ENCODE measurements at places on chromosomes 3 and 15.

DNA sequence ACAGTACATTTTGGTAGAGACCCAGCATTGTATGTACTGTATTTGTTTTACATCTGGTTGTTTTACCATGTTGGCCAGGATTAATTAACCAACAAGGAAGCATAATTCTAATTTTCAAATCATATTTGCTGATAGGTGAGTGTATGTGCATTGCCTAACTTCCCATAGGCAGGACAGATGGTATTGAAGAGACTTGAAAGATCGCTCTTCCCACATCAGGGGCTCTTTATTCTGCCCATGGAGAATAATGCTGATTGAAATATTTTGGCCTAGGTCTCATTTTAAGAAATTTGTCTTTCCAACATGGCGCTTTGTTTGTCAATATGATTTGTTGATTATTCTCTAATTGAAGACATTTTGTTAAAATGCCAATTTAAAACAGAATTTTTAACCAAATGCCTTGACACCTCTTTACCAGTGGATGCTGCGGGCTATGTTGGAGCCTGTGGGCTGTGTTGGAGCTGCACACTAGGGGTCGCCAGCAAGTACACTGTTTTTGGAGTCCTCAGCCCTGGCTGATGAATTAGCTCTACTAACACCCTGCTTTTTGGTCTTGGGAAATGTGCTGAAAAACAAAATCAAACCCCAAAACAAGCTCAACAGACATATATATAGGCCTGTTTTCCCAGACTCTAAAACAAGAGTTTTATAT, 5.3 kb downstream of the P2RY12 start:
- no peak for DNase-seq

DNA sequence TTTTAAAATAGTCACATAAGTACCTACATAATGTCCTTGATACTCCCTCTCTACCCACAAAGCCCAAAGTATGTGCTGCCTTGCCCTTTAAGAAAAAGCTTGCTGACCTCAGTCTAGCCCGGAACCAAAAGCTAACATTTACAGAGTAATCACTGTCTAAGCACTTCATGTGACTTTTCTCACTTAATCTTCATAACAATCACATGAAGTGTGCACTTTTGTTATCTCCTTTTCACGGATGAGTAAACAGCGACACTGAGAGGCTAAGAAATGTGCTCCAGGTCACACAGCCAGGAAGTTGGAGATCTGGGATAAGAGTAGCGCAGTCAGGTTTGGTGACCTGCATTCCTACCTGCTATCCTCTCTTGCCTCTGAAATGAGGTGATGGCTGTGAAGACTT, 194.0 kb downstream of the ITPR1 start:
- DNase-seq, result no peak

DNA sequence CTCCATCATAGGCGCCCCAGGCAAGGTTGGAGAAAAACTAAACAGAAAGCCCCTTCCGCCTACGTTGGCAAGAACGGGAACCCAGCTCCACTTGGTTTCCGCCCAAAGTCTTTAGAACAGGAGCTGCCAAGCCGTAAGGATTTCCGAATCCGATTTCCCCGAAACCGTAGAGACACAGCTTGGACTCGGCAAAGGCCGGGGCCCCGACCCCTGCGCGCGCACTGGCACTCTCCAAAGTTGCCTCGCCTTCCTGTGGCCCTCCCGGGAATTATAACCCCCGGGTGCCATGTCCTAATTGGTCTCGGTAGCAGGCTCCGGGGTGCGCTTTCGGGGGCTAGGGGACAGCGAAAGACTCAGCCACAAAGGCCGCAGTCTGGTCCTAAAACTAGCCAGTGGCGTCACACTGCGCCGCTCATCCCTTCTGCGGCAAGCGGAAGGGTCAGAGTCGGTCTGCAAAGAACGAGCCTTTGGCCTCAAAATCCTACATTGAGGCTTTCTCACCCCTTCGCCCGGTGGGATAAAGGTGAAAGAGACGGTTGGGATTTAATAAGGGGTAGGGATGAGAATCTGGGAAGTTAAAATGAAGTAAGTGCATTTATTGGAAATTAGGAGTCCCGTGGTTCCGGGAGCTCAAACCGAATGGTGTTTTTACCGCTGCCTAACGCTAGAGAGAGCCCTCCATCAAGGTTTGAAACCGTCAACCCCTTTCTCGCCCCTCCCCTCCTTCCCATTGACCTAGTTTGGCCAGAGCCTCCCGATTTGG, 6.8 kb downstream of the BCL6 start:
- DNase-seq, result peak; percentile 62

- DNase-seq, result no peak
These were observed 15.7 kb downstream of the CIDEC start for GRCh38 chr3:9864200-9864927.

- no peak for DNase-seq
These were observed 12.4 kb downstream of the OTOL1 start for GRCh38 chr3:161508852-161509477.

GRCh38 chr3:188431553-188431952, 277.6 kb downstream of the LPP start:
- DNase-seq, result no peak

- DNase-seq, result no peak
These were observed 577.7 kb downstream of the MECOM start for GRCh38 chr3:169085827-169086226.

GRCh38 chr3:195542698-195543499, at the start of gene PPP1R2:
PPP1R2 (minus strand) TSS chr3:195543325; CDS start chr3:195543025, 300 bp downstream.
- peak; percentile 91 for DNase-seq

GRCh38 chr3:8657804-8658305, 13.3 kb upstream of the SSUH2 start:
- no peak for DNase-seq

GRCh38 chr3:48617559-48617958, 4.0 kb downstream of the TMEM89 start:
- no peak for DNase-seq

DNA sequence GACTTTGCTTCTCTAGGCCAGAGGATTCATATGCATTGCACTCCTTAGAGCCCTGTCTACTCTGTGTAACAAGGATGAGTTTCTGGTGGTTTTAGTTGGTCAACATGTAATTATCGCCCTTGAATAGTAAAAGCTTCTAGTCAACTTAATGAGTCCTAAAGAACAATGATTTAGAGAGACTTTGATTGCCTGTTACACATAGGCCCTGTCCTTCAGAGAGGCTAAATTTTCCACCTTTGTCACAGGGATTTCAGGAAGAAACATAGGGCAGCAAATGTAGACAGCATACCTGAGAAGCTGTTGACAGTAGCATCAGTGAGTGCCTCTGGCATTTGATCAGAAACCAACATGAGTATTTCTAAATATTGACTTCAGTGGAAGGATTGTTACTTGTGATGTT, 7.1 kb downstream of the BTLA start:
- DNase-seq, result no peak

DNA sequence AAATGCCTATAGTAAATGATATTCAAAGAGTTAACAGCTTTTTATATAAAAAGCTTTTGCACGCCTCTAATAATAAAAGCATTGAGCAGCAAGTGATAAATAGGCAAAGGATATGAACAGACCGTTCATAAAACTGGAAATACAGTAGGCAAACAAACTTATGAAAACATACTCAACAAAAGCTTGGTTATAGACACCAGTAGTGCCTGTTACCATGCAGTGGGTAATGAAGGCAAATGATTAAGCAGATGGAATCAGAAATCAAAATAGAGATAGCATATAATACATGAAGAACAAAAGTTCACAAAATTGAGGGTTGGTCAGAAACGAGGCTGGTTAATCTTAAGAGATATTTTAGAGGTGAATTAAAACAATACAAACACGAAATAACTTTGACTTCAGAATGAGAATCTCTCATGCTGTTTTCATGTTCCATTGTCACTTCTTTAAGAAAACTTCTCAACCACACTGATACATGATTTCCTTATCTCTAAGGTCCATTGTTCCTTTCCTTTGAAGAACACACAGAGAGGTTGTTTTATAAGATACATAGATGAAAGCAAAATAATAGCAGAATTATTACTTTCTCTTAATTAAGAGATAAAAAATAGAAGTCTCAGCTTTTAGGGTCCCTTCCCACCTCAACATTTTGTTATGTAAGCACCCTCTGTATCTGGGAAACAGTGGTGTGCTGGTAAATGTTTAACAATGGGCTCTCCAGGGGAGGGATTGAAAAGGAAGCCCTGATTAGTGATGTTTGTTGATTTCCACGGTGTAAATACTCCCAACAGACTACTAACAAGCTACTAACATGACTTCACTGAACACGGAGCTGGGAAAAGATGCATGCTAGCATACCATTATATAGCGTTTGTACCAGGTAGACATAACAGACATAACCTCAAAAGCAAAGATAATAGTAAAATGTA, 12.6 kb downstream of the RASGRP1 start:
- DNase-seq, result no peak

DNA sequence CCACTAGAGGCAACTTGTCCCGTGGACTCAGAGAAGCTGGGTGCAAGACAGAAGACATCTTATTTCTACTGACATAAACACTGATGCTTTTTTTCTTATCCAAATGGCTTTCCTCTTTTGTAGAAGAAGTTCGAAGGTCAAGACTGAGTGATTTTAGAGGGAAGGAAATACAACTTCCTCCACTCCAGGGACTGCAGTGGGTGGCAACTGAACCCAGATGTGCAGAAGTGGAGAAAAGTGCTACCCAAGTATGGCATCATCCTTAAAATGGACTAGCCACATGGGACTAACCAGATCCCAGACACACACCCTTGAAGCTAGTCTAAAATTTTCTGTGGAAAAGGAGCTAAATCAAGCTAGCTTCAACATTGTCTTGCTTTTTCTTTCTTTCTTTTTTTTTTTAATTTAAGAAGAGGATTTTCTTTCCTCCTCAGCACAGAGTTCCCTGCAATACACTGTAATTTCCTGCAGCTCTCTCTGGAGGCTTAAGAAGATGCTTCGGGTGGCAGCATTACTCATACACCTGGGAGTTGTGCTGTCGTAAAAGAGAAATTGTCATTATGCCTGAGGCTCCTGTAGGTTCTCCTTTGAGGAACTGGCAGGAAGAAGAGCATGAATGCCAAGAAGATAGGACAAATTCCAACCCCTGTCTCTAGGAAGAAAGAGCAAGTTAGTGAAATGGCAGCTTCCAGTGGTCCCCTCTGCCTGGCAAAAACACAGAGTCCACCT, 3.8 kb upstream of the FRMD4B start:
- no peak for DNase-seq

DNA sequence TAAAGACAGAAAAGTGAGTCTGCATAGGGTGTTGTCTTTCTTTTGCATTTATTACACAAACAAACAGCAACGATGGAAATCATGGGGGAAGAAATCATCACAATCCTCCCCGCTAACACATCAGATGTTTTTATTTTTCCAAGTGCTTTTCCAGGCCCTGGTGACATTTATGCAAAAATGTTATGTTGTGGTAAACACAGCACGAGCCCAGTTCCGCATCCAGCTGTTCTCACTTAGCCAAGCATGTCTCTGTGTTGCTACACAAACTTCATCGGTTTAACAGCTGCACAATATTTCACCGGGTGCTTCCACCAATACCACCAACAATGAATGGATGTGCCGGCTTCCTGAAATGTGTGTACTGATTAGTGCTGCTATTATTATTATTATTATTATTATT, 53.7 kb upstream of the ABHD17C start:
- no peak for DNase-seq

DNA sequence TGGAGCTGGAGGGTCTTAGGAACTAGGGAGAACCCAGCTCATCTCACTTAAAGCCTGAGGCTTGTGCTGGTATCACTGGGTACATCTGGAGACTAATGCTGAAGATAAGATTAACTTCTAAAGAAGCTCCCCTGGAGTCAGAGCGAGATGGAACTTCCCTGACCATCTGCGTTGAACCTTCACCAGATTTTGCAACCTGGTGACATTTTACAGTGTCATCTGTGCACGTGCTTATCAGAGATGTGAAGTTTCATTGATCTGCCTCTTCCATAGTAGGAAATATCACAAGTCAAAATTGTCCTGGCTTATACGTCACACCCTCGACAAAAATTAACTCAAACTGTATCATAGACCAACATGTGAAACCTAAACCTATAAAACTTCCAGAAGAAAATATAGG, 395.5 kb downstream of the SHQ1 start:
- no peak for DNase-seq

DNA sequence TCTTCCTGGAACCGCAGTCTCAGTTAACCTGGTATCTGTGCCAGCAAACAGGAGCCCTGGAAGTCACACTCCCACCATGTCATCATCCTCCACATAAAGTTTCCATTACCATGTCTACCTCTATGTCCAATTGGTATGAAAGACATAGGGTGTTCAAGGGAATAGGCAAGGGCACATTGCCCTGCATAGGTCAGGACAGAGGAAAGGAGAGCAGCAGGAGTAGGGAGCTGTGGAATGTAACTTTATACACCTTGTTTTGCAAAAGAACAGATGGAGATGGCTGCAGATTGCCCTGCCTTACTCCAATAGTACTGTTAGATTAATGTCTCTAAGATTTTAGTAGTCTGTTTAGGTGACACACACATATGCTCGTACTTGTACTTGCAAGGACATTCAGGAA, 1056.4 kb downstream of the NTRK3 start:
- DNase-seq, result no peak

DNA sequence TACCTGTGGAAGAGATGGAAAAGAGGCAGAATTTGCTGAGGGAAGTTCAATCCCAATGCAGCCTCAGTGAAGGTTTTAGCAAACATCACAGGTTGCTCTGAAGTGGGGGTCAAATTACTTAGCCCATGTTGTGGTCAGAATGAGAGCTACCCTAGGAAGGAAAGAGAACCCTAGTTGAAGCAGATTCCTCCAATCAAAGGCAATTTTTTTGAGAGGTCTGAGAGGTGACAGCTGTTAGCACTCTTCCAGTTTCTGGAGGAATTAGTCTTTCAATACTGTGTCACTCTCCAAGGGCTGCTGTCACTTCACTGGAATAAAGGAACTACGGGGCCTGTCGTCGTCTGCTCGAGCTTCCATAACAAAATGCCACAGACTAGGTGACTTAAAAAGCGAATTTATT, 584.2 kb upstream of the DPPA4 start:
- DNase-seq, result no peak

DNA sequence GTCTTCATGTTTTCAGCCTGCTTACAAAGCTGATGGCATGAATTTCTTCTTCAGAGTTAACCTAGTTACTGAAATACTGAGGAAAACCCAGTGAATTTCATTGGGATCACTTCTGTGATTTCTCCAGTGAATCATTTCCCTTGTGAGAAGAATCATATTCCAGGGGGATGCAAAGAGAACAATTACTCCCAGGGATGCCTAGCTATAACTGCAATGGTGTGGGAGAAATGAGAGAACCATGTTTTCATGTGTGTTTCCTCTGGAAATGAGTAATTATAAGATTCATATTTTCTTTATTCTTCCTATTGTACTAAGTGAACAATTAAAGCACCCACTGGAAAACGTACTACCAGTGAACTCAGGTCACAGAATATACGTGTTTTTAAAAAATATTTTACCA, 485.4 kb downstream of the GRM7 start:
- no peak for DNase-seq

GRCh38 chr3:123781138-123781537, 103.0 kb downstream of the MYLK start:
- no peak for DNase-seq
